Activated CD4-positive, alpha-beta T cell treated with anti-CD3 and anti-CD28 coated beads for 4 hours (primary cell): ENCODE measurements at places on chromosomes 7 and 10.

- no peak for DNase-seq
Measured at GRCh38 chr7:129536323-129536722, 34.0 kb downstream of the SMKR1 start.

DNA sequence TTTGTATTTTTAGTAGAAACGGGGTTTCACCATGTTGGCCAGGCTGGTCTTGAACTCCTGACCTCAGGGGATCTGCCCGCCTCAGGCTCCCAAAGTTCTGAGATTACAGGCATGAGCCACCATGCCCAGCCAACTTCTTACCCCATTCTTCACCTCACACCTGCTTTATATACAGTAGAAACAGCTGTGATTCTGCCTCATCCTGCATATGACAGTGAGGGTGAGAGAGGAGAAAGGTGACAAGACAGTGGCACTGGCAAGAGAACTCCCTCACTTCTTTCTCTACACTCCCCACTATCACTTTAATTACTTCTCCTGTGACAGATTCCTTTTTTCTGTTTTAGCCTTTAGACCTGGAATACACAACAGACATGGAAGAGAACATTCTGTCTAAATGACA is 61.8 kb upstream of the CAPZA2 start:
- DNase-seq, result no peak

GRCh38 chr10:79084012-79084971 is 15.5 kb downstream of the ZMIZ1 start:
- DNase-seq, result no peak

- DNase-seq, result no peak
Measured at GRCh38 chr7:79610748-79611304, 157.4 kb upstream of the MAGI2 start.

GRCh38 chr7:94330269-94331020 is 64.2 kb upstream of the COL1A2 start:
- DNase-seq, result no peak

- DNase-seq, result no peak
Measured at GRCh38 chr10:61317706-61318105, 135.5 kb downstream of the TMEM26 start.

- DNase-seq, result no peak
Measured at GRCh38 chr10:111273635-111274034, 196.8 kb downstream of the ADRA2A start.

DNA sequence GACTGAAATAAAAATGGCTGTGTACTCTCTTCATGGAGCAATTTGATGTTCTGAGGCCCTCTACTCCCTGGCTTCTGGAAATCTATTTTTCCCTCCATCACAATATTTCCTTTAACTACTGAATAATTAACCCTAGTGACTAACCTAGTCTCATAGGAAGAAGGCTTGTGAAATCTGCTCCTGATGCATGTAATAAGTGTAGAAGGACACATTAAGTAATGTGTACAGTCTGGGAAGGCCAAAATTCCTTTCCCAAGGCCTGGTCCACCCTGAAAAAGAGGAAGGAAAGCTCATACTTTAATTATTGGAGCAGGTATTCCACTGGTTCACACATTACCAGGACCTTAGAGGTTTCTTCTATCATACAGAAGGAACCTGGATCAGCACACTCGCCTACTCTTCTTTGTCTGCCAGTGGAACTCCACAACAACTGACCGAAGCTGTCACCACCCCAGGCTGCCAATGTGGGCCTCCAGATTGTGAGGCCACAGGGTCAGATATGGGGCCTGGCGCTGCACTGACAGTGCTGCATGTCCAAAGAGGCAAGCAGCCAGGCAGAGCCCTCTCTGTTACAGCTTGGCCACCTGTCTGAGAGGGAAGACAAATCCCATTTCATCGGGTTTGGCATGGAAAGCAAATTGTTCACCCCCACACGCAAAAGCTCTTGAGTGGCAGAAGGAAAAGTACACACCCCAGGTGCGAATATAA is 54.4 kb upstream of the FAM133B start:
- DNase-seq, result no peak

DNA sequence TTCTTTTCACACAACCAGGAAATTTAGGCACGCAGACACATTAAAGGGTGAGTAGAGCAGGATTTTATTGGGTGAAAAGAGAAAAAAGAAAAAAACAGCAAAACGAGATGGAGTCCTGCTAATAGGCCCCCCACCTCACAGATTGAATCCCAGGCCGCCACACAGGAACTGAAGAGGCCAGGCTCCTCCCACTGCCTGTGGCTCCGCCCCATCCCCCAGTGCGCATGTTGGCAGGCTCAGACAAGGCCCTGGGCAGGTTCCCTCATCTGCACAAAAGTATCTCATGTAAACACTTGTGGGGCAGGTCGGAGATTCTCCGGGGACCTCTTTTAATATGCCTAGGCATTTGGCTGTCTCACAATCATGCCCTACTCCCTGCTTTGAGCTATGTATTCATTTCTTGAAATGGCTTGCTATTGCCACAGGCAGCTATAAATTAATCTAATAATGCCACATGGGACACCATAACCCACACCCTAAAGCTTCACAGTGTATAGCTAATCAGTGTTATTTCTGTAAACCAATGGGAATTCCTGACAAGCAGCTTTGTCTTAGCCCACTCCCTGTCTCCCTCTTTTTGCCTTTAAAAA is 76.2 kb upstream of the KIF5B start:
- no peak for DNase-seq

GRCh38 chr10:13291821-13292773 is 7.8 kb downstream of the PHYH start:
- DNase-seq, result no peak

DNA sequence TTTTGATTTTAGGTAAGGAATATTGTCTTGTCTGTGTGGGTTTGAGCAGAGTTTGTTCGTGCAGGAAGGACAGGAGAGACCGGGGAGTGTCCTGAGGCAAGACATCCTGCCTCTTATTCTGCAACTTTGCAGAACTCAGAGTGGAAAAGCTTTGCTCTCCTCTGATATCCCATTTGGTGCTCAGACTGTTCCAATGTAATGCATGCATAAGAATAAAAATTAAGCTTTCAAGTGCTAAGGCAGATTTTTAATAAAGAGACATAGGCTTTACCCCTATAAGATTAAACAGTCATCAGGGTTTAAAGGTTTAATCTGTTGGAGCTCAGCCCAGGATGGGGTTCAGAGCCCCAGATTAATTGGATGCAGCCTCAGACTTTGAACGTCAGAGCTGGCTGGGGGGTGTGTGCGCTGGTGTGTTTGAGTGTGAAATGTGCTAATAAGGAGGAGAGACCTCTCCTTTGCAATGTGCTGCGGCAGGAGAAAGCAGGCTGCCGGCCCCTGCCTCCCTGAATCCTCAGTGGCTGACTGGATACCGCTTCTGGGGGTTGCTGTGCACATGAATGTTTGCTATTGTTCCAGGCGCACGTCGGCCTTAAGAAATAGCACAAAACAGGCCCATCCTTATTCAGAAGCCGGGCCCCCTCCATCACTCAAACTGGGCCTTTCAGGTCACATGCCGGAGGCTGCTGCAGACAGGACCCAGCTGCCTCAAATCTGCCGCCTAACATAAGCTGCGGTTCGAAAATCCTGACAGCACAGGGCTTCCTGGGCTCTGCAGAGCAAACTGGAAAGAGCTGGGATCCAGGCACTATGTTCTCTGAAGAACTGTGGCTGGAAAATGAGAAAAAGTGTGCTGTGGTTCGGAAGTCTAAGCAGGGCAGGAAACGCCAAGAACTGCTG is 84.1 kb upstream of the PRR15 start:
- no peak for DNase-seq

- no peak for DNase-seq
Measured at GRCh38 chr10:11719496-11720259, 22.5 kb upstream of the ECHDC3 start.

GRCh38 chr7:39688611-39689480 is 65.5 kb downstream of the RALA start:
- DNase-seq, result no peak

DNA sequence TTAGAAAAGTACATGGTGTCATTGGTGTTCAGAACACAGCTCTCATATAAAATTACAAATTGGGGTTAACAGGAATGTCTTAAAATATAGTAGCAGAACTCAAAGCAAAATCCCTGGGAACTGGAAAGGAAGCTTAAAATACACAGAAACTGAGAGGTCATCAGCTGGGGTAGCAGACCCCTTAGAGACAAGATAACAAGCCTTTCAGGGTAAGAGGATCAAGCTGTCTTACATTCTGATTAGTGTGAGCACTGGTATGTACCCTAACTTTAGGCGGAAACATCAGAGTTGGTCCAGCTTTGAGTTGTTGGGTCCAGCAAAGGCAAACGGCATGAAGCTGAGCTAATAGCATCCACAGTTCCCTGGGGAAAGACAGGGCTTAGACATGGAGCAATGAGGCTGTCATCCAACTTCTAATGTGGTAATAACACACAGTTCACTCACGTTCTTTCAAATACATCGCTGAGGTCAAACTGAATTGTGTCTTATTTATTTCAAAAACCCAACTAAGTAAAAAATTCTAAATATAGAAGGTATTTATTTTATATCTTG is 32.6 kb downstream of the ARHGAP21 start:
- DNase-seq, result no peak

- no peak for DNase-seq
Measured at GRCh38 chr10:123458933-123459332, 207.2 kb upstream of the GPR26 start.

- DNase-seq, result no peak
Measured at GRCh38 chr7:12117170-12117569, 93.9 kb upstream of the TMEM106B start.

DNA sequence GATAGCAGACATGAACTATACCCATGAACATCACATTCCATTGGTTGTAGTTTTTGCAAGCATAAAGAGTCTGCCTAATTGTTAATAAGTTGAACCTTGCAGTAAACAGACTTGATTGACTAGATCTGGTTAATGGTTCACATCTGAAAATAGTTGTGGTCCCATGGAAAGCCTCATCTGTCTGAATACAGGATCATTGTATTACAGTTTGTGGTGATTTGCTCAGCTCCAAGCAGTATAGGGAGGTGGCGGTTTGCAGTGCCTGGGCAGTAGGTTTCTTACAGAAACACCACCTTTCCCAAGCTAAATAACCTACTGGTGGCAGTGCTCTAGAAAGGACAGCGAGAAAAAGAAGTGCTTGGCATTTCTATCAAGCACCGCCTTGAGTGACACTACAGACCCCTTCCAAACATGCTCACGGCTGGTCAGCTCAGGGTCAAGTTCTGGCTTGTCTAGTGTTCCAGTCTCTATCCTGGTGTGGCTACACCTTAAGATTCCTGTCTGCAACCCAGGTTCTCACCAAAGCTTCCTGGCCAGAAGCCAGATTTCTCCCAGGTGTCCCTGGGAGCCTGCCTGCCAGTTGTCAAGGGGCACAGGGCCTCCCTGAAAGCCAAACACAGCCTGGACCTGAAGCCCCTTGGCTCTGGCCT is 119.9 kb downstream of the FANK1 start:
- no peak for DNase-seq

GRCh38 chr10:62112963-62113362 is 155.7 kb downstream of the RTKN2 start:
- DNase-seq, result no peak

- DNase-seq, result no peak
Measured at GRCh38 chr10:104146882-104147281, 24.9 kb downstream of the SFR1 start.

DNA sequence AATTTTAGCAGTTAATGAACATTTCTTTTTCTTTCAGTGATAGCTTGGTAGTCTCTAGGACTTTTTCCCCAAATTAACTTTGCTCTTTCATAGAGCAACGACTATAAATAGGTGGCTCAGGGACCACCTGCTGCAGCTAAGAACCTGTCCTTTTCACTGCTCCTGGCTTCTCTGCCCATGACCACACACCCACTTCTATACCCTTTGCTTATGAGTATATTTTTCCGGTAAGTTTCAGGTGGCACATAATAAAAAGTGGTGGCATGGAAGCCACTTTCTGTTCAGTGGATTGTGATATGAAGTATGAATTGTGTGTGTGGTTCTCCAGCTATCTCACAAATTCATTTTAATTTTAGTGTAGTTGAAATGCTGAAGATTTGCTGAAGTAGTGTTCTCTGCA is 1.2 kb downstream of the ING3 start:
- DNase-seq, result no peak

DNA sequence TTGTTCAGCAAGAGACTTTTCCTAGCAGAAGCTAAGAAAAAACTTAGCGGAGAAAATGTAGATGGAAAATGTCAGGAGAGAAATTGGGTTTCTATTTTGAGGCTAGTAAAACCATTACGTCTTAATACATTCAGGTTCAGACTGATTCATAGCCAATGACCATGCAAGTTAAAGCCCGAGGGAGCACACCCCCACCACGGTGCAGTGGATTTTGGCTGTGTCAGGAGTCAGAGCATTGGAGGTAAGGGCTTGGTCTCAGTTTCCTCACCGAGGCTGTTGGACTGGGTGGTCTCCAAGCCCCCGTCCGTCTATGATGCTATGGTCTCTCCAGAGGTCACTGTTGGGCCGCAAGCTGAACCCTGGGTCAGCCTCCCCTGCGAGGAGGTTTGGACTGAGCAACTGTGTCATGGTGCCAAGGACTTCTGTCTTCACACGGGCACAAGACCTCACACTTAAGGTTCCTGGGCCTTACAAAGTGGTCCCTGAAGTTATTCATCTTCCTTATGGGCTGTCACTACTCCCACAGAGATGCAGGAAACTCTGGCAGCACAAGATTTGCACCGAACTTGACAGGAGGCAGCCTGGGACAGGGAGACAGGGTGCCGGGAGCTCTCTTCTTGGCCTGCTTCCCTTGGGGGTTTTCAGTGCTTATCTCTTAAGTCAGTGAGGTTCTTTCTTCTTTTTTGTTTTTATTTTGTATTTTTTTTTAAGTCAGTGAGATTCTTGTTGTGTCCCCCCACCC is 186.8 kb downstream of the PHTF2 start:
- DNase-seq, result no peak

DNA sequence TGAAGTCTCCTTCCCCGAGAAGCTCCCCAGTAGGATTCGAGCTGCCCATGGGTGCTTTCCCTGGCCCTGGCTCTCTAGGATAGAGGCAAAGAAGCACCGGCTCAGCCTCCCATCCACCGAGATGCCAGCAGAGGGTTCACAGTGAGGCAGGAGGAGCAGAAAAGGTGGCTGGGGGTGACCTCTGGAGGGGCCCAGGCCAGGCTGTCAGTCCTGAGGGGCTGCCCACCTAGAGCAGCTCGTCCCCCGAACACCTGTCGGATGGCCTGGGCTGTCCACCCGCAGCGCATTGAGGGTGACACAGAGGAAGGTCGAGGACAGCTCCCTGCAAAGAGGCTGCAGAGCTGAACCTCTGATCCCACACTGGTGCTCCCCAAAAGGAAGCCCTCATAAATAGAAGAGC is 167.2 kb upstream of the PPP2R2D start:
- DNase-seq, result no peak

DNA sequence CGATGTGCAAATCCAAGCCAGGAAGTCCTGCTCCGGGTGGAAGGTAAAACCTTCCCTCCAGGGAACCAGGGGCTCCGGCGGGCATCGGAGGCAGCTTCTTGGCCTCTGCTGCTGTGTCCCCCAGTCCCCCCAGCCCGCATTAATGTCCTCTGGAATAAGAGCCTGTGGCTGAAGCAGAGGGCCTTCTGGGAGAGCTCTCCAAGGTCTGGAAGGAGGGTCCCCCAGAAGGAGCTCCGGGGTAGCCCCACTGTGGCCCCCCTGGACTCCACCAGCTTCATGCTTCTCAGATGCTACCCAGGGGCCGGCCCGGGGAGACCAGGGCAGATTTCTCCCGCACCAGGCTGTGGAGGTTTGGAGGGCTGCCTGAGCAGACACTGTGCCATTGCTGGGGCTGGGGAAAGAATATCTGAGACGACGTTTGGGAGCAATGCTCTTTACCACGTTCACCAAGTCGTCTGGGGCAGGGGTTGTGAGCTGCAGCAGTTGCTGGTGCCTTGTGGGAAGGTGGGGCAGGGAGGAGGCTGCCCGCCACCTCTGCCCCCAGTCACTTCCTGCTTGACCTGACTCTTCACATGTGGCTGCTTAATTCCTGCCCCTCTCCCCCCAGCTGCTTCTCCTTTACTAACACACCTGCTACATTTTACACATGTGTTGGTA is 8.3 kb downstream of the ZNF853 start:
- DNase-seq, result no peak
